ENCODE measurements at places on chromosomes 6 and 20.

GRCh38 chr6:151240791-151241642, 1.2 kb downstream of the AKAP12 start:
- DNase-seq: peak; percentile 75

DNA sequence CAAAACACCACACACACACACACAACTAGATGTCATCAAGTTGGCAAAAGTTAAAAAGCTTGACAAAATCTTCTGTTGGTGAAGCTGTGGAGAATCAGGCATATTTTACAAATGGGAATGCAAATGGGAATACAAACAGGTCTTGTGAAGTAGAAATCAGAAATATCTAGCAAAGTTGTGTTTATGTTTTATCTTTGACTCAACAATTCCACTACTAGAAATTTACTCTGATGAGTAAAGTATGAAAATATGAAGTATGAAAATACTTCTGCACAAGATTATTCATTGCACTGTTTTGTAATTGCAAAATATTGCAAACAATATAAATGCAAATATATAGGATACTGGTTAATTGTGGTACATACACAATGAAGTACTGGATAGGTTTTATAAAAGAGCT, 1166.0 kb upstream of the GJE1 start:
- DNase-seq: no peak

DNA sequence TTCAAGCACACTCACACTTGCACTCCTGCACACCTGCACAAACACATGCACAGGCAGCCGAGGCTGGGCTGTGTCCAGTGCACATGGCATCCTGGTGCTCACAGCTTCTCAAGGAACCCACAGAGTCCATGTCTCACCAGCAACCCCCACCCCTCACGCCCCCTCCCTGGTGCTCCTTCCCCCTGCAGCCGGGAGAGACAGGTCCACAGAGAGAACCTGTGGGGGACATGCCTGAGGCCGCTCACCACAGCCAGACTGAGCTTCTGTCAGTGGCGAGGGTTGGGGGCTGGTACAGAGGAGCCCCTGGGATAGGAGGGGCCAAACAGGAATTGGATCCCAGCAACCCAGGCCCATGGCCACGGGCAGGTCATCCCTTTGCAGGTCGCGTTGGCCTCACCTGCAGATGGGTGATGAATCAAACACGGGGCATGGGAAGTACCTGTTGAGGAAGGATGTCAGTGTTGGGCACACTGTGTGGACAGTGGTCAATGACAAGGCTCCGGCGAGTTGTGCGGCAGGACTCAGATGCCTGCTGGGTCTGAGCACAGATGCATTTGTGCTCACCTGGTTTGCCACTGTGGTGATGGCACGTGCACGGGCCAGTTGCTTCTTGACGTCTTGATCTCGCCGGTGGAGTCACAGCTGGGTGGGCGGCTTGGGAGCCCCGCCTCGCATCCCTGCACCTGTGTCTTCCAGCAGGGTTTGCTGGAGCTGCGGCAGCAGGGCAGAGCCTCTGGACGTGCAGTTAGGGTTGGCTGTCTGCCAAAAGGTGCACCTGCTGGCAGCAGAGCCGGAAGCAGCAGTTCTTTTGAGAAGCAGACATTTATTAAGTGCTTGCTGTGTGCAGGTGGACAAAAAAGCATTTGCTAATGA, 113.0 kb downstream of the ERMARD start:
- DNase-seq: no peak

DNA sequence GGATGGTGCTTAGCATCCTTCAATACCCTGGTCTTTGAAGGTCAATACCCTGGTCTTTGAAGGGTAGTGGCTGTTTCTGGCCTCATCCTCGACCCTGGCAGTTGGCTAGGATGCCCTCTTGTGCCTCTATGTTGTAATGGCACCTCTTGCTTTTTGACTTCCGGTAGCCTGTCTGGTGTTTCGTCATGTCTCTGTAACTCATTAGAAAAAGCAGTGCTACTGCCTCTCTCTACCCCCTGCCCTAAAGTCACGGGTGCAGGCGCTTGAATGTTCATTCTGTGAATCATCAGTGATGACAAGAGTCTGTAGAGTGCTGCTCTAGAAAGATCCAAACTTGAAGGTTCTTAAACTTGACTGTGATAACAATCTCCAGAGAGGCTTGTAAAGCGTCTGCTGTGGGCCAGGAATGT, 28.3 kb downstream of the RSPO4 start:
- no peak for DNase-seq

DNA sequence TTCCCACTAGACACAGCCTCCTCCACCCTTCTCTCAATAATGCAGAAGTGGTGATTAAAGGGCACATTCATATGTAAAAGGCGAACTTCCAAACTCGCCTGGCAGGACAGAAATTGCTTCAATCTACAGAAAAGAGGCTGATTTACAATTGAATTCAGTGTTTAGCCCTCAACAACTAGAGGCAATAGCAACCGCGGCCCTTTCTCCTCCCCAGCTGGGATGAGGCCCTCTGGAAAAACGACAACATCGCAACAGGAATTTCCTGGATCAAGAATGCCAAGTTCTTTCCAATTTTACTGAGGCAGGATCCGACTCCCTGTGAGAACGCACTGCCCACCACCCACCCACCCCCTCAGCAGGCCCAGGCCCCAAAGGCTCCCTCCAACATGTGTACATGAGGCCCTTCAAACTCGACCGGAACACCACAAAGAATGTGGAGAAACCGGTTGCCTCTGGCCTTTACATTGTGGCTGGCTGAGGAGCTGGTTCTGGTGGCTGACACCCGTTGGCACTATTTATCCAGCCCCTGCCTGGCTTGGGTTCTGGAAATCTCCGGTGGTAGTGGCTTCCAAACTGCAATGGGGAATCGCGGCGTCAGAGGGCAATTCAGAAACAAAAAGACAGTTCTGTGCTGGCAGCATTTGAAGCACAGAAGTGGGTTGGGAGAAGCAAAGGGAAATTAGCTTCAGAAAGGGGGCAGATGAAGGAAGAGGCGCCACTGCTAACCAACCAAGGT, 36.8 kb downstream of the ZMYND8 start:
- peak; percentile 67 for DNase-seq

DNA sequence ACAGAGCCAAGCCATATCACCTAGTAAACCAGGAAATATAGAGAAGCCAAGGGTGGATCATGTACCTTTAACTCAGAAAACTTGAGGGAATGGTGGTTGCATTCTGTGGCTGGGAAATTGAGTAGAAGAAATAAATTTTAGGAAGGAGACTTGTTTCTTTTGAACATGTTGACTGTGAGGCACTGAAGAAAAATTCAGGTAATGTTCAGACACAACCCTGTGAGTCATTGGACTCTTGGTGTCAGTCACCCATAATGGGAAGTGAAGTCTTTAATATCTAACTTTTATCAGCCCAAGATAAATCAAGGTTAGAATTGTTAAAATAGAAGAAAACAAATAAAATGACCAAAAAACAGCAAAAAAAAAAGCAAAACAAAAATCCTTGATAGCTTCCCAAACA, 98.8 kb upstream of the GRIK2 start:
- DNase-seq: no peak
